ENCODE measurements at places on chromosomes 1 and 21. TPM values are rescaled to one million over a fixed set of nuclear protein-coding genes. Genes with fewer than 3 reads are reported as not detected.

DNA sequence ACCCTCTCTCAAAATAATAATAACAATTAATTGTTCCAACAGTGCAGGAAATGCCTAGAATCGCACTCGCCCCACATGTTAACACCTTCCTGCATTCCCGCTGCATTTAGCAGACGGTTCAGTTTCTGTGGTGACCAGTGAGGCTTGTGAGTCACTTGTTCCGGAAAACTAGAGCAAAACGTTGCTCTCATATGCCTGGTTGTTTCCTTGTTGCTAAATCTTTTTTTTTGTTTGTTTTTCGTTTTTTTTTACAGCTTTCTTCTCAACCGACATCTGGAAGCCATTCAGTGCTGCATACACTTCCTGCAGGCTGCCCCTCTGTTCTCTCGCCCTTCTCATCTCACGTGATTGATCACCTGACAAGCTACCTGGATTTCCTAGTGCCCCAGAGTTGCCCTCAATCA lies 56.9 kb upstream of the TMPRSS2 start:
- no peak overlapping the region for H3K27ac ChIP-seq
- peaks cover 7% of the 10 kb centered on the region for H3K4me1 ChIP-seq
- no peak for DNase-seq
- peaks cover 3% of the 10 kb centered on the region for H3K36me3 ChIP-seq
- peaks cover 4% of the 10 kb centered on the region for H3K27me3 ChIP-seq

DNAJB4 gene
- total RNA-seq, result 22.1 TPM

DNA sequence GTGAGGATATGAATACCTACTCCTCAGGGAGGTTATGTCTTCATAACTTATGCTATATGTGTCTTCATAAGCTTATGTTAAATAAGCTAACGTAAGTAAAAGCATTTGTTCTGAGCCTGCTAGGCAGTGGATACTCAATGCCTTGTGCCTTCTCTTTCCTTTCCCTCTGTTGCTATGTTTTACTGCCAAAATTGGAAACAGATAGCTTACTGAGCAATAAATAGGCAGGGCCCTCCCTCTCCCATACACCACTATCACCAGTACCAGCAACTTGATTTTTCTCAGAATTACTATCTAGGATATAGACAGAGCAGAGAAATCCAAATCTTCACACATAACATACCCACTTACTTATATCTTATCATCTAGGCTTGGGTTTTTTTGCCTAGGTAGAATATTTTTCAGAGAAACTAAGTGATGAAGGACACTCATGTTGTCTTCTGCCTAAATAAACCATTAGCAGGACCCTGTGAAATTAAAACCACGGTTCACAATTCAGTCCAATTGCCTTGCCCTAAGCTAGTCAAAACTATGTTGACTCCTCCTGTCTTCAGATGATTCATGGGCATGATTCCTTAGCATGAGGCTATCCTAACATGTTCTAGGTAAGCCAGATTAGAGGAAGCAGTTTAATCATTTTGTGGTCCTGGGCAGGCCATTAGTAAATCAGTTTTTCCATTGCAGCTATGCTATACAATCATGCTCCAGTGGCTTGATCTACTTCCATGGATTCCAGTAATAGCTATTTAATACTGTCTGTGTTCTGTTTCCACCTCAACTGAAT lies 15.9 kb upstream of the LRRC8C start:
- H3K27ac ChIP-seq, result no peak overlapping the region
- H3K4me3 ChIP-seq, result no peak overlapping the region
- H3K4me1 ChIP-seq, result no peaks in the 10 kb centered on the region
- no peaks in the 10 kb centered on the region for H3K27me3 ChIP-seq
- peaks cover 11% of the 10 kb centered on the region for H3K36me3 ChIP-seq
- no peak for DNase-seq

- H3K4me1 ChIP-seq, result no peaks in the 10 kb centered on the region
- H3K27me3 ChIP-seq, result peaks cover 10% of the 10 kb centered on the region
- H3K36me3 ChIP-seq, result no peaks in the 10 kb centered on the region
- H3K4me3 ChIP-seq, result no peak overlapping the region
- DNase-seq, result no peak
These were observed 15.8 kb downstream of the MYOM3 start for GRCh38 chr1:24096009-24096738.

DNA sequence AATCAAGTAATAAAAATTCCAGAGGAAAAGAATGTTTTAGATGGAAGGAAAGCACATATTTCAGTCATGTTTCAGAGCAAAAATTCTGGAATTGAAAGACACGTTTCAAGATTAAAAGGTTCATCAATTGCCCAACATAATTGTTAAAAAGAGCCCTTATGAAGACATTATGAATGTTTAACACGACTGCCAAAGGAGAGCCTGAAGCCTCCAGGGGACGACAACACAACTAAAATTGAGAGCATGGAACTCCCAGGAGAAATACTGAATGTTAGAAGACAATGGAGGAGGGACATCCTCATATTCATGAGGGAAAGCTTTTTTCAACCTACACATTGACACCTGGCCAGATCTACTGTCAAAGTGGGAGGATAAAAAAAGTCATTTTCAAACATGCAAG lies 16.0 kb downstream of the OR2T11 start:
- H3K27me3 ChIP-seq, result peaks cover 4% of the 10 kb centered on the region
- no peak overlapping the region for H3K4me3 ChIP-seq
- DNase-seq, result no peak
- H3K36me3 ChIP-seq, result no peaks in the 10 kb centered on the region

FMO5 gene
- 1.6 TPM for total RNA-seq

DNA sequence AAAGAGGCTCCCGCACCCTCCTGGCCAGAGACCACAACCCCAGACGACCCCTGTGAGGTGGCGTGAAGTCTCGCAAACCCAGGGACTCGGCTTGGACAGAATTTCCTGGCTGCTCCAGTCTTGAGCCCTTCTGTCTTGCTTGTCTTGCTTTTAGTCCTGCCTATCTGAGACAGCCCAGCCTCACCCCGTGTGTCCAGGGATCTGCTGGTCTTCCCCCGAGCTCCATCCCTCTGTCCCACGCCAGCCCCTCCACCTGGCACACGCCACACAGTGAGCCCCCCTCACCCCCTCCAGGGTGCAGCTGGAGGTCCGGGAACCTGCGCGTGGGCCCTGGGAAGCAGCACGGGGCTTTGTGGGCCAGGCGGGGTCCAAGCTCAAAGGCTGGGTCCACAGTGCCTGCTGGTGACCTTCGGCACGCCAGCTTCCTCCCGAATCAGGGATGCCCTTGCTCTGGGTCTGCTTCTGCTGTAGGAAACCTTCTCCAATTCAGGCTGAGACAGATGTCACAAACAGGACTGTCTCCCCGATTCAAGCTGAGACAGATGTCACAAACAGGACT lies 97.1 kb downstream of the SIK1 start:
- peaks cover 17% of the 10 kb centered on the region for H3K27me3 ChIP-seq
- peaks cover 18% of the 10 kb centered on the region for H3K4me1 ChIP-seq
- no peak overlapping the region for H3K27ac ChIP-seq
- H3K4me3 ChIP-seq, result no peak overlapping the region
- DNase-seq, result no peak

DNA sequence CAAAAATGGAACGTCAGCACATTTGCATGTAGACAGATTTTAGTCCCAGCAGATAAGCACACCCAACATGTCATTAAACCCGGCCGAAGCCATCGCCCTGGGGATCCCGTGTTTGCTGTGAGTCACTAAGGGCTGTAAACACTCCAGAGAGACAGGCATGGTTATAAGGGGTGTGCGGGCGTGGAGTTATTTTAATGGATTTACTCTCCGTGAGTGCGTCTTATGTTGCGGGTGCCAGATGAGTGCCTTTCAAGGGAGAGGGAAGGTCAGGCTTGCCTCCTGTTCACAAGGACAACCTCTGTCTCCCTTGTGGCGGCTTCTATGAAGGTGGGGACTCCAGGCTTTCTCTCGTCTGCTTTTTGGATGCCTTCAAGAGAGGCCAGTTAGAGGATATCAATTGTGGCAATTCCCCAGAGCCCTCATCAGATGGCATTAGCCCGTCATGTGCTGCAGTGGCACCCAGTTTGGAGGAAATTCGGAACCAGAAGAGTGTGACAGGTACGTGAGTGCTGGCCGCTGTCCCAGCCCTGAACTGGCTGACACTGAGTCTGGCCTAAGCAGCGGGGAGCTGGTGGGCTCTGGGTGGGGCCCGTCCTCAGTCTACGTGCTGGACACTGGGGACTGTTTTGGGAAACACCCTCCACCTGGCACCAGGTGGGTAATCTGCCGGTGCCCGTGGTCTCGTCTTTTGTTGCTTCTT lies 223.8 kb upstream of the TMEM51 start:
- H3K27me3 ChIP-seq, result peaks cover 13% of the 10 kb centered on the region
- H3K27ac ChIP-seq, result no peak overlapping the region
- H3K4me3 ChIP-seq, result no peak overlapping the region
- H3K36me3 ChIP-seq, result no peaks in the 10 kb centered on the region

DNA sequence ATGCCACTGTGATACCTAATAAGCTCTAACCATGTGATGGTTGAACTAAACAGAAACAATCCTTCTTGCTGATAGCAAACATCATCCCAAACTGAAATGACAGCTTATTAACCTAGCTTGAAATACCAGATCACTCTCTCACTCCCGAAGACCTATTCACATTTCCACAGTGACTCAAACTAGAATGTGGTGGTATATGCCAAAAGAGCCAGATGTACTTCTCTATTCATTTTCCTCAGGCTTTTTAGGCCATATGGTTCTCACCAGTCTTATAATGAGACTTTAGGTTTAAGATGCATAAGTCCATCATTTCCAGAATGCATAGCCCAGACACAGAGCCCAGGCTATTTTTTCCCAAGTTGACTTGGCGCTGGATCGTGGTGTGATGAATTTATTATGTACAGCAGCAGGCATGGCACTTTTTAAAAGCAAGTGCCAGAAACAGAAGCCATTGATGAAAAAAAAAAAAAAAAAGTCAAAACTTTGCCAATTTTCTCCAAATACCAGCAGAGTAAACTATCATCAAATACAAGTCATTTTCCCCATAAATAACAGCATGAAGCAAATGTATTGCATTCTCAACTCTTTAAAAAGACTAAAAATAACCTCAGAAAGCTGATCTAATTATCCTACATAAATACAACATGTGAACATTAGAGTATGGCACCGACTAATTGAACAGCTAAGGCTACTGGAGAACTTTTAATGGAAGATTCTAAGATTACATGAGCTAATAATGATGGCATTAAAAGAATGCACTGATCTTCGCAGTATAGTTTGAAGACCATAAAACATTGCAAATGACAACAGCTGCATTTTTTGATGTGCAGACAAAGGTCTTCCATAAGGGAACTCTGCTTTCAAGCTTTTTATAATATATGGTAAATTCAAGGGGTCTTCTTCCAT lies 365.4 kb downstream of the LRRIQ3 start:
- DNase-seq, result no peak
- no peaks in the 10 kb centered on the region for H3K4me1 ChIP-seq
- no peaks in the 10 kb centered on the region for H3K27me3 ChIP-seq
- H3K4me3 ChIP-seq, result no peak overlapping the region

ADAM30 gene
- total RNA-seq, result not detected

SPRR5 gene
- not detected for total RNA-seq

- H3K36me3 ChIP-seq, result no peaks in the 10 kb centered on the region
- H3K27ac ChIP-seq, result no peak overlapping the region
- H3K4me1 ChIP-seq, result no peaks in the 10 kb centered on the region
- peak overlapping the region; percentile 90 for H3K4me3 ChIP-seq
- H3K27me3 ChIP-seq, result peaks cover 1% of the 10 kb centered on the region
These were observed 1.6 kb downstream of the COL11A1 start for GRCh38 chr1:103106426-103107341.

- peak overlapping the region; percentile 44 for H3K27ac ChIP-seq
- H3K4me3 ChIP-seq, result peak overlapping the region; percentile 85
- H3K4me1 ChIP-seq, result peaks cover 17% of the 10 kb centered on the region
- peak; percentile 30 for DNase-seq
These were observed 2.4 kb downstream of the NHLH2 start for GRCh38 chr1:115838431-115839028.

GRCh38 chr1:37954316-37954971 lies 7.6 kb upstream of the INPP5B start:
- no peak for DNase-seq
- H3K4me1 ChIP-seq, result no peaks in the 10 kb centered on the region
- H3K27me3 ChIP-seq, result peaks cover 6% of the 10 kb centered on the region
- H3K4me3 ChIP-seq, result no peak overlapping the region
- no peak overlapping the region for H3K27ac ChIP-seq
- peaks cover 16% of the 10 kb centered on the region for H3K36me3 ChIP-seq

DNA sequence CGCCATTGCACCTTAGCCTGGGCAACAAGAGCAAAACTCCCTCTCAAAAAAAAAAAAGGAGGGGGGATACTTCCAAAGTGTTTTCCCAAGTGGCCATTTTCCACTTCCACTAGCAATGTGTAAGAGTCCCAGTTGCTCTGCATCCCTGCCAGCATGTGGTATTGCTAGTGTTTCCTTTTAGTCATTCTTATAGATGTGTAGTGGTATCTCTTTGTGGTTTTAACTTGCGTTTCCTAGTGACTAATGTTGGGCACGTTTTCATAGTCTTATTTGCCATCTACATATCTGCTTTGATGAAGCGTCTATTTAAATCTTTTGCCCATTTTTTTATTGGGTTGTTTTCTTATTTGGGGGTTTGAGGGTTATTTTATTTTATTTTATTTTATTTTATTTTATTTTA lies 31.1 kb downstream of the INAVA start:
- peaks cover 8% of the 10 kb centered on the region for H3K27me3 ChIP-seq
- no peak overlapping the region for H3K27ac ChIP-seq
- no peaks in the 10 kb centered on the region for H3K4me1 ChIP-seq
- no peaks in the 10 kb centered on the region for H3K36me3 ChIP-seq

AK5 gene
- total RNA-seq, result not detected

GRCh38 chr1:160045653-160046052 lies 13.9 kb upstream of the PIGM start:
- H3K27ac ChIP-seq, result no peak overlapping the region
- peaks cover 13% of the 10 kb centered on the region for H3K27me3 ChIP-seq
- no peaks in the 10 kb centered on the region for H3K36me3 ChIP-seq
- no peak for DNase-seq
- no peak overlapping the region for H3K4me3 ChIP-seq

- H3K36me3 ChIP-seq, result peaks cover 5% of the 10 kb centered on the region
- peak overlapping the region; percentile 84 for H3K4me3 ChIP-seq
- H3K27ac ChIP-seq, result peak overlapping the region; percentile 22
- H3K4me1 ChIP-seq, result peaks cover 28% of the 10 kb centered on the region
- no peaks in the 10 kb centered on the region for H3K27me3 ChIP-seq
- no peak for DNase-seq
These were observed 2.0 kb downstream of the HNRNPR start for GRCh38 chr1:23341931-23342692.

RXFP4 gene
- total RNA-seq, result not detected

Measured in endothelial cell (in vitro differentiated cells).